ENCODE measurements at places on chromosomes 16 and 17.
A peak's percentile ranks its signal among the peaks of the same experiment; 100 is the strongest.

DNA sequence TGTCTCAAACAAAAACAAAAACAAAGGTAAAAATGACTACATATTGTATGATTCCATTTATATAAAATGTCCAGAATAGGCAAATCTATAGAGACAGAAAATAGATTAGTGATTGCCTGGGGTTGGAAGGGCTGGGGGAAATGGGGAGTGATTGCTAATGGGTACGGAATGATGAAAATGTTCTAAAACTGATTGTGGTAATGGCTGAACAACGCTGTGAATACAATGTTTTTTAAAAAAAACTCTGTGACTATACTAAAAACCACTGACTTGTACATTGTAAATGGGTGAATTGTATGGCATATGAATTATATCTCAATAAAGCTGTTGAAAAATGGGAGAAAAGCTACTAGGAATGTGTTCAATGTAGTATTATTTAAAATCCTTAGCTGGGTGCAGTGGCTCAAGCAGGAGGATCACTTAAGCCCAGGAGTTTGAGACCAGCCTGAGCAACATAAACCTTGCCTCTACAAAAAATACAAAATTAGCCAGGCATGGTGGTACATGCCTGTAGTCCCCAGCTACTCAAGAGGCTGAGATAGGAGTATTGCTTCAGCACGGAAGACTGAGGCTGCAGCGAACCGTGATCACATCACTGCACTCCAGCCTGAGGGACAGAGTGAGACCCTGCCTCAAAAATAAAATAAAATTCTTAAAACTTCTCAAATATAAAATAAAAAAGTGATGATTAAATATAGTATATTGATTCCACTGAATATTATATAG is 47.9 kb downstream of the TOM1L2 start:
- no peak for DNase-seq

- DNase-seq = no peak
Observed at GRCh38 chr16:47622451-47623176, 161.5 kb downstream of the PHKB start.

DNA sequence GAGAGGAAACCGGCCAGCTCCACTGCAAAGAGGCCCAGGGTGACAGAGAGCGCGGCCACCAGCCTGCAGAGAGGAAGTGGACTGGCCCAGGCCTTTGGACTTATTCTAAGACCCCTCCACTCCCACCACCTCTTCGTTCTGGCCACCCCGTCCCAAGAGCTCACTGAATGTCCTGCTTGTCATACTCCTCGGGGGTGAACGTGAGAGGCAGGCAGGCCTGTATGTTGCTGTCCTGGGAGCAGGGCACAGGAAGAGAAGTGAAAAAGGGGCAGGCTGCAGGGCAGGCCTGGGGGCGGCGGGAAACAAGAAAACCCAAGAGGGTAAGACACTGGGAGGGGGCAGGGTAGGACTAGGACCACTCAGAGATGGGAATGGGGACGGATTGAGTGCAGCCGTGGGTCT is 384 bp downstream of the TMEM107 start:
- peak; percentile 49 for DNase-seq

- no peak for DNase-seq
Observed at GRCh38 chr17:81667754-81668153, 1.2 kb downstream of the CCDC137 start.

DNA sequence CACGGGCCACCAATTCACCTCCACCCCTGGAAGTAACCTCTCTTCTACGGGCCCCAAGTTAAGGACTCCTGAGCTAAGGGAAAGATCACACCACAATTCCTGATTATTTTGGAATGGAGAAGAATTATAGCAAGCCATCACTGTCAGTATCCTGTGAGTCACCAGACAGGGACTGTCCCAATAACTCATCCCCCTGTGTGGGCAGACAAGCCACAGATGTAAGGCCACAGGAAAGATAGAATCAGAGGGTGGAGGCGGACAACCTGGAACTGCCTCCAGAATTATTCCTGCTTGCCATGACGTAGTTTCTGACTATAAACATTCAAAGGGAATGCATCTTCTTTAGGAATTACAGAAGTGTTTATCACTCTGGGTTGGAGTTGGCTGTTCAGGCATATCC is 5.8 kb upstream of the MYO1D start:
- no peak for DNase-seq

GRCh38 chr16:85502357-85502756 is 110.8 kb upstream of the GSE1 start:
- DNase-seq = no peak

- DNase-seq = no peak
Observed at GRCh38 chr17:80858301-80859001, 133.2 kb upstream of the CHMP6 start.

DNA sequence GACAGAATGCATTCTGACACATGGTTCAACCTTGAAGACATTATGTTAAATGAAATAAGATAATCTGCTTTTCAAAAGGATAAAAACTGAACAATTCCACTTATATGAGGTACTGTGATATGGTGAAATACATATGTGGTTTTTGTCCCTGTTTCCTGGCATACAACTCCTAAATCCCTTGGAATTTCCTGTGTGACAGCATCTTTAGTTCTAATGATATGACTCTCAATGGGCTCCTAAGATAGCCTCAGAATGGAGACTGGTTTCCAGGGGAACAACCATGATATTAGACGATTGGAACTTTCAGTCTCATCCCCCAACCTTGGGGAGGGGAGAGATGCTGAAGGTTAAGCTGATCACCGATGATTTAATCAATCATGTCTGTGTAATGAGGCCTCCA is 37.7 kb upstream of the PHLPP2 start:
- DNase-seq = no peak

DNA sequence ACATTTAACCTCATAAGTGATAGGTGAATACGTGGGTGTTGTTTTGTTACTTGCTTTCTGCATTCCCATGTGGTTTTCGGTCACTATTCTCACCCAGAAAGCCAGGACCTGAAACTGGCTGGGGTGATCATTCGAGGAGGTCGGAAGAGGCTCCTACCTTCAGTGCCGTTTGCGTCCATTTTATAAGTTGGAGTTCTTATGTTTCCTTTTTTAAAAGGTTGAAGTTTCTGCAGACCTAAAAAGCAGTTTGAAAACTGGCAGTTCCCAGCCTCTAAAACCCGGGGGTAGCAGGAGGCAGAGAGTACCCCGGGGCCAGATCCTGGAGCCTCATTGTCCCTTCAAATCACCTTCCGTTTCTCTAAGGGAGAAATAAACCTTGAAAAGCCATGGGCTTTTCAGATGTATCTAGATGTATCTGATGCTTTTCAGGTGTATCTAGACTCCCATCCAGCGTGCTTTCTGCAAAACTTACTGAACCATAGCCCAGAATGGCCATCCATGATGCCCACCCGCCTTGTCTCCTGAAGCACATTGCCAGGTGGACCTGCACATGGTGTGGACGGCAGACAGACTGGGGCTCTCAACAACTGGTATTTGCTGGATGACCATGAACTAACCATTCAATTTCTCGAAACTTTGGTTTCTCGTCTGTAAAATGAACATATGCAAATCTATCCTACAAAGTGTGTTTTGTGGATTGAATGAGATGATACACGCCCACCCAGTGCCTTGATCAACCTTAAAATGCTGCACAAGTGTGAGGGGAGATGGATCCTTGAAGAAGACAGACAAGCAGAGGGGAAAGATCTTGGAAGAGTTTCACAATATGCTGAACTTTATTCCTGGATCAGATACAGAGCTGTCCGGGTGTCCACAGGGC is 1.3 kb downstream of the NLRC5 start:
- DNase-seq = no peak

GRCh38 chr17:48100591-48101011 is 677 bp downstream of the CBX1 start:
- peak; percentile 79 for DNase-seq

GRCh38 chr17:75498726-75499213 is 16.6 kb downstream of the CASKIN2 start:
- DNase-seq = no peak

DNA sequence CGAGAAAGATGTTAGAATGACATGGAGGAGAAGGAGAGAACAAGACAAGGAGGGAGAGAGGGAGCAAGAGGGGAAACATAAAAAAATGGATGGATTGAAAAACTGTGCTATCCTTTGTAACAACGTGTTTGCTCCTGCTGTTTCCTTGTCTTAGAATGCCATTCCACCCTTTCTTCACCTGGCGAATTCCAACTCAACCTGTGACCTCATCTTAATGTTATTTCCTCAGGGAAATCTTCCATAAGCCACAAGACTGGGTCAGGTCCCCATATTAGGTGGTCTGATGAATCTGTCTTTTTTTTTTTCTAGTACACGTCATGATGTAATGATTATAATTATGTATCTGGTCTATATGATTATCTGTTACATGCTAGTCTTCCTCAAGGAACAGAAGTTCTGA is 195.0 kb upstream of the MAF start:
- no peak for DNase-seq
